ENCODE measurements at places on chromosomes 2 and 18. TPM values are rescaled to one million over a fixed set of nuclear protein-coding genes. Genes with fewer than 3 reads are reported as not detected.
A peak's percentile ranks its signal among the peaks of the same experiment; 100 is the strongest.

DNA sequence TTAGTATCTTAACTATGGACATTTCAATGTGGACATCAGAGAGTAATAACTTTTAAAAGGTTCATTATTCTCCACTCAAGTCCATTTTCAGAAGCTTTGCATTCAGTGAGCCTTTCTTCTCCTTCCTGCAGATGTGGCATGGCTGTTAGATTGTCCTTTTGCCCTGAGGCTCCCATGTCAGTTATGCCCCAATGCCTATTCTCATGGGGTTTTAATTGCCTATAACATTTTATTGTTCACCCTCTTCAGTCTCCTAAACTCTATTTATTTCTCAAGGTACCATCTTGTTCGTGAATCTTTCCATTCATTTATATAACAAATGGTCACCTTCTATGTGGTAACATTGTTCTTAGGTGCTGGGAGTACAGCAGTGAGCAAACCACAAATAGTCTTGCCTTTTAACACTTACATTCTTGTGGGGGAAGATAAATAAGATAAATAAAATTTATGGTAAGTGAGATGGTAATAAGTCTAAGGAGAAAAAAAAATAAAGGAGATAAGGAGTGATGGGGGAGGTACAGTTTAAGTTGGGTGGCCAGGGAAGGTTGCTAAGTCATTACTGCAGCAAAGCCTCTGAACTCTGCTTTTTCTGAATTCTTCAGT lies 277.9 kb upstream of the SIX3 start:
- no peak for DNase-seq

- DNase-seq: no peak
Measured at GRCh38 chr18:79275992-79276391, 119.7 kb upstream of the NFATC1 start.

DNA sequence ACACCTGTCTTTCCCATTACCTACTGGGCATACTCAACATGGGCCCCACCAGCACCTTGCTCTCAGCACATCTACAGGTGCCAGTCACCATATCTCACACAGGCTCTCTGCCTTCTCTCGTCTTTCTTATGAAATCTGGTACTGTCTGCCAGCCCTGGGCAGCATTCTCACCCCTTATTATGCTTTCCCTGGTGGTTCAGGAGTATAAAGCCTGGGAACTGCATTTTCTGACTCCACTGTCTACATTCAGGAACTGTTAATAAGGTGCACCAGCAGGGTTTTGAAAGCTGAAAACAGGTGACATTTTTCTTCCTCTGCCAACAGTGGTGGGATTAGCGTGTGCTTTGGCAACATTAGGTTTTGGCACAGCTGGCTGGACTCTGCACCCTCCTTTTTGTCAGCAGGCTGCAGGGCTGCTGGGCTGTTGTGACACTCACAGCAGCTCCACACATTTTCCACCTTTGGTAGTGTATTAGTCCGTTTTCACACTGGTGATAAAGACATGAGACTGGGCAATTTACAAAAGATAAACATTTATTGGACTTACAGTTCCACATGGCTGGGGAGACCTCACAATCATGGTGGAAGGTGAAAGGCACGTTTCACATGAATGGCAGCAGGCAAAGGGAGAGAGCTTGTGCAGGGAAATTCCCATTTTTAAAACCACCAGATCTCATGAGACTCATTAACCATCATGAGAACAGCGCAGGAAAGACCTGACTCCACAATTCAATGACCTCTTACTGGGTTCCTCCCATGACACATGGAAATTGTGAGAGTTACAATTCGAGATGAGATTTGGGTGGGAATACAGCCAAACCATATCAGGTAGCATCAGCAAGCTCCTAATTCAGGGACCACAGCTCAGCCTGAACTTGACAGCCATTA lies 343.1 kb upstream of the LYPD1 start:
- DNase-seq: no peak

DNA sequence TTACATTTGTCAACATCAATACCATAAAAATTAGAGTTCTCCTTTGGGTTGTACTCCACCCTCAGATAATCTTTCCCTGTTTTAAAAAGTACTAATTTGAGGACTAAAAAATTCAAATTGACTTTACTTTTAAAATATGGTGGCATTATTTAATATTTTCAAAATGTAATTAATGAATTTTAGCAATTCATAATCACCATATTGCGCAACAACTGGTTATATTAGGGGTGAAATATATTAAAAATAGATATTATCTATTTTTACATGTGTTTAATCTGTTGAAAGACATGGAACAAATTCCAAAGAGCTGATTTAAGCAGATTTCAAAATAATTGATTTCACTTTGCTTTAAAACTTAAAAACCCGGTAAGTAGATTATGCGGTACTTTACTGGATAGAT lies 236.6 kb upstream of the NOL4 start:
- DNase-seq: no peak

GRCh38 chr2:98806236-98806697 lies 75.3 kb upstream of the MGAT4A start:
- no peak for DNase-seq

DNA sequence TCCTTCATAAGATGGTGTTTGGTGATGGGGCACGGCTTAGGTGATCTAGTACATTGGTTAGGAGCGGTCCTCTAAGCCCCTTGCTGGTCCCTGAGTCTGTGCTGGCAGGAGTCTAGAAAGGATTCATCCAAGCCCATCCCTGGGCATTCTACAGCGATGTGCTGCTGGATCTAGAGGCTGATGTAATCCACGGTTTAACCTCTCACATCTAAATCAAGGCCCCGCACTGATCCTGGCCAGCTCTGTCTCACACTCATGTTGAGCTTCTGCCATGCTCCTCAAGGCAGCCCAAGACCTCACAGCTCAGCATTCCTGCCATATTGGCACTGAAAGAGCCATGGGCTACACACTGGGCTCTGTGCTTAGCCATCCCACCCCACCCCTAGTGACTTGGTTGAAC lies 664.8 kb downstream of the STK39 start:
- DNase-seq: no peak

GRCh38 chr2:172572981-172573380 lies 17.1 kb downstream of the PDK1 start:
- no peak for DNase-seq

GRCh38 chr2:167258712-167259111 lies 370.4 kb downstream of the XIRP2 start:
- no peak for DNase-seq

- DNase-seq: no peak
Measured at GRCh38 chr18:46213295-46213694, 109.1 kb downstream of the HAUS1 start.

GRCh38 chr2:106177581-106177980 lies 16.5 kb downstream of the UXS1 start:
- no peak for DNase-seq

- DNase-seq: no peak
Measured at GRCh38 chr2:230695551-230695950, 17.1 kb upstream of the CAB39 start.

DNA sequence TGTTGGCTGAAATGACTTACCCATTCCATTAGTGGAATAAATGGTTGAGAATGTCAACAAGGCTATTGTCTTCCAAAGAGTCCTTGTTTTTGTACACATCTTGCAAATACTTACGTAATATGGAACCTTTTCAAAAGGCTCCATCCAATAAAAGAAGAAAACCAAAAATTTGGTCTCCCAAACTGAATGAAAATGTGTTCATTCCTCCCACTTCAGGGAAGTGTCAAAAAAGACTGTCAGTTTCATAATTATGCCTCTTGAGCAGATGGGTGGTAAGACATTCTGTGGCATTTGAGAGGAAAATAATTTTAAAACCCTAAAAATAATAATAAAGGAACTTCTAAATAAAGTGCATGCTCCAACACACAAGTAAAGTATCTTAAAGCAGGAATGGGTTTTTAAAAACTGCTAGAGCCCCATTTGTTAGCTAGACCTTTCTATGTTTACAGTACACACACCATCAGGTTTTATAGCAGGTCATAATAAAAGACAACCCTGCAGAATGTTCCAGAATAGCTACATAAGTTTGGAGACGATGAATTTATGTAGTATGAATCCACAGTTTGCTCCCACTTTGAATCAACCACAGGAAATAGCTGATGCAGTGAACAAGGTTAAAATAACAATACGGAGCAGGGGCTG lies 843.7 kb downstream of the LRRTM4 start:
- DNase-seq: no peak

DNA sequence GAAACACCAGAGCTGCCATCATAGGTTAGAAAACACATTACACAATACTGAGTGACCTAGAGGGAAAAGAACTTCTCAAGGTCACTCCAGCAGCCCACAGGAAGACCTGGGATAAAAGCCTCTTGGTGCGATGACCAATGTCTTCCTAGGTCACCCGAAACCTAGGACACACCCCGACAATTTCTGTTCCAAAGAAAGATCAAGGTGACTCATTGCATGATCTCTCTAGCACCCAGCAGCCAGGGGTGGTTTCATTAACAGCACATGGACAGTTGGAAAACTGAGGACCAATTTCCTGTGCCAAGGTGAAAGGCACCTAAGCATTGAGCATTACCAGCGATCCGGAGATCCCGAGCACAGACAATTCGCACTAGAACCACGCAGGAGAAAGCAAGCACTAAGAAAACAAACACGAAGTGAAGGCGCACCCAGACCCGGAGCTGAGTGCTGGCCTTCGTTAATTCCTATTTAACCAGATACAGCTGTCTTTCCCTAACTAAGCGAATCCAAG lies 1.5 kb downstream of the CACNB4 start:
- DNase-seq: peak; percentile 1

DNA sequence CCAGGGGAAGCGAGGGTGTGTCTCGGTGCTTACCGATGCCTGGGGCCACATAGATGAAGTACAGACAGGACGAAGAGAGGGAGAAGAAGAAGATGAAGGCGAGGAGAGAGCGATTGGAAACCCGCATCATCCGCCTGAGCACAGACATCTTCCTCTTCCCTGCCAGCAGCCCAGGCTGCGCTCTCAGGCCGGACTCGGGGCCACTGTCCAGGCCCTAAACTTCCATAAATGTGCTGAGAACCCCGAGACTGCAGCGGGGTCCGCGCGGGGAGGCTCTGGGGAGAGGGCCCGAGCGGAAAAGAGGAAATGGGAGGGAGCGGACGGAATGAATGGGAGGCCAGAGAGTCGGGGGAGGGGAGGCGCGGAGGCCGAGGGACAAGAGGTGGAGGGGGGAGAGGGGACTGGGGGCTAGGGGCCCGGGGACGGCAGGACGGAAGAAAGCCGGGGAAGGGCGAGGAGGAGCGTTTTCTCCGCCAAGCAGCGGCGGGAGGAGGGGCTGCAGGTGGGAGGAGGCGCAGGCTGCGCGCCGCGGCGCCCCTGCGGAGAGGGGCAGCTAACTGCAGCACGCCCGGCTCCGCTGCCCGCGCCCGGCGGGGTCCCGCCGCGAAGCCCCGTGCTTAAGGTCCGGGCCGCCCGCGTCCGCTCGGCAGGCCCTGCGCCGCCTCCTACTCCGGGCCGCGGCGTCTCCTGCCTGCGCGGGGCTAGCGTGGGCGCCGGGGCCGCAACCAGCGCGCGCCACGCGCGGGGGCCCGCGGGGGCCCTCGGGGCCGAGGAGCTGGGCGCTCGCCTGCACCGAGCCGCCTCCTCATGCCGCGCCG lies at the start of gene B4GALT6:
Gene B4GALT6, minus strand, starts transcription at position 303 of the 818 bp plus-strand sequence. Its CDS starts 155 bp downstream, at position 148.
- DNase-seq: peak; percentile 43

GRCh38 chr2:171735991-171736710 lies 48.9 kb downstream of the DYNC1I2 start:
- no peak for DNase-seq

- DNase-seq: no peak
Measured at GRCh38 chr2:239809391-239809790, 215.8 kb downstream of the NDUFA10 start.

- no peak for DNase-seq
Measured at GRCh38 chr2:109512076-109512475, 101.7 kb downstream of the SEPTIN10 start.

DNA sequence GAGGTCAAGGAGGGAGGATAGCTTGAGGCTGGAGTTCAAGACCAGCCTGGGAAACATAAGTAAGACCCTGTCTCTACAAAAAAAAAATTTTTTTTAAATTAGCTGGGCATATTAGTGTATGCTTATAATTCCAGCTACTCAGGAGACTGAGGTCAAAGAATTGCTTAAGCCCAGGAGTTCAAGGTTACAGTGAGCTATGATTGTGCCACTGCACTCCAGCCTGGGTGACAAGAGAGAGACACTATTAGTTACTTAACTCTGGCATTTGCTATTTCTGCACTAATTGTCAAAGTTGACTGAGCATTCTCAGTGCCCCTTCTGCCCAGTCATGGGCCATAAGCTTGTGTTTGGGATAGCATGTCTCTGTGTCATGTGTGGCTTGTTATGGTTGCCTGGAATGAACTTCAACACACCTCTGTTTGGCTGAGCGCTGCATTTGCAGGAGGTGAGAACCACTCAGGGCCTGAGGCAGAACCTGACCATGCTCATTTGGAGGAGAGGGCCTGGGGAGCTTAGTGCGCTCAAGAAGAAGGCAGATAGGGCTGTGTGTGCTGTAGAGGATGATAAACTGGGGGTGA lies 77.7 kb downstream of the SH3RF3 start:
- DNase-seq: no peak

DNA sequence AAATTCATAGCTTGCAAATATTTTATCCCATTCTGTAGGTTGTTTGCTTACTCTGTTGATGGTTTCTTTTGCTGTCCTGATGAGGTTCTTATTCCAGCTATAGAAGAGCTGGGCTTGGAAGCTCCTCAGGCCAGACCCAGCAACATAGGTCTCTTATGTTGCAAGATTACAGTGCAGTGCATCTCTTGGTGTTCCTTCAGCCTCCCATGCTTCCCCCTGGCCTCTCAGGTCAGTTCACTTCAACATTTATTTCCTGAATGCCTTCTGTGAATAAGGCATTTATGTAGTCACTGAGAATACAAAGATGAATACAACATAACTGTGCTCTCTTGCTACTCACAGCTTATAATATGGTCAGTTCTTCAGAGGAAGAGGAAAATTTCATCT lies 179.0 kb upstream of the SLC39A10 start:
- DNase-seq: no peak

The PROC gene
- polyA plus RNA-seq: 3.6 TPM

The UGT1A8 gene
- polyA plus RNA-seq: not detected

The NLRC4 gene
- 1.0 TPM for polyA plus RNA-seq

The ASXL3 gene
- polyA plus RNA-seq: 7.8 TPM

The INO80B gene
- polyA plus RNA-seq: 26.9 TPM

The TTC31 gene
- 31.5 TPM for polyA plus RNA-seq

The SPC25 gene
- polyA plus RNA-seq: 28.9 TPM

The EVA1A gene
- polyA plus RNA-seq: 12.9 TPM

The HMSD gene
- polyA plus RNA-seq: 3.6 TPM

The CRYGC gene
- polyA plus RNA-seq: not detected
